ENCODE measurements at places on chromosomes 7 and 10.

GRCh38 chr7:66296001-66296521 is 90.9 kb downstream of the TPST1 start:
- DNase-seq, result no peak

GRCh38 chr10:33566001-33566400 is 231.5 kb upstream of the NRP1 start:
- DNase-seq, result no peak

DNA sequence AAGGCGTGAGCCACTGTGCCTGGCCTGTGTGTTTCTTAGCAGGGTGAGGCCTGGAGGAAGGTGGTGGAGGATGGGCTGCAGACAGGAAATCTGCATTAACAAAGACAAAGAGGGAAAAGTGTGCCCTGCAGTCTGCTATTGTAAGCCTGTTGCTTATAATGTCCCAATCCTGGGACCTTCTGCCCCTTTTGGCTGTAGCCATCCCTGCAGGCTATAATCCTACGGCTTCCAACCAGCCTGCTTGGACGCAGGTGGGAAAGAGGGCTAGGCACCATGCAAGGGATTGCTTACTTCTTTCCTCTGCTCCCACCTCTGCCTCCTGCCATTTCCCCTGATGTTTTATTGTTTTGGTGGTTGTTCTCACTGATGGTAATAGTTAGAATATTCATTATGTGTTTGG is 434.3 kb downstream of the PLXNA4 start:
- no peak for DNase-seq

GRCh38 chr10:101897633-101898032 is 54.0 kb upstream of the KCNIP2 start:
- peak; percentile 8 for DNase-seq

GRCh38 chr7:55431898-55432297 is 66.8 kb downstream of the LANCL2 start:
- DNase-seq, result no peak

- DNase-seq, result peak; percentile 4
These were observed 31.8 kb upstream of the IL15RA start for GRCh38 chr10:6009150-6009549.

- DNase-seq, result no peak
These were observed 84.5 kb downstream of the SRPK2 start for GRCh38 chr7:105304040-105304895.

- no peak for DNase-seq
These were observed 58.0 kb downstream of the CREM start for GRCh38 chr10:35184527-35185171.

DNA sequence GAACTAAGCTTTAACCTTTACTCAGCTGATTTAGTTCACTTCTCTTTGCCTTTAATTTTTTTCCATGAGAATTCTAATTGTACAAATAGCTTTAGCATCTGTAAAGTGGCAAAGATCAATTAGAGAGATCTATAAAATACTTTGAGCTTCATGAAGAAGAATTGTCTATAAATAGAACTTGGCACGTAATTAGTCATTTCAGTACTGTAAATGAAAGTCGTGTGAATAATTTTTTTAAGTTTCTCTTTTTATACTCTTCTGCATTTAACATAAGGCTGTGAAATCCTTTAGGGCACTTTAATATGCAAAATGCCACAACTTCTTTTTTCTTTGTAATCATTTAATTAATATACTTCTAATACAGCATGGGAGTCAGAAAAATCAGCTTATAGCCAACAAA is 177.8 kb downstream of the CSTF2T start:
- no peak for DNase-seq

GRCh38 chr10:12191715-12192114 is 4.0 kb downstream of the NUDT5 start:
- peak; percentile 57 for DNase-seq

- peak; percentile 37 for DNase-seq
These were observed 154.8 kb upstream of the PRSS58 start for GRCh38 chr7:142412551-142413193.

GRCh38 chr10:6811153-6811552 is 231.1 kb upstream of the PRKCQ start:
- no peak for DNase-seq

- DNase-seq, result no peak
These were observed 83.3 kb downstream of the ATE1 start for GRCh38 chr10:121844537-121844936.

GRCh38 chr7:28729281-28729680 is 228.8 kb downstream of the TRIL start:
- peak; percentile 79 for DNase-seq

GRCh38 chr7:107931740-107932515 is 40.9 kb downstream of the DLD start:
- no peak for DNase-seq

DNA sequence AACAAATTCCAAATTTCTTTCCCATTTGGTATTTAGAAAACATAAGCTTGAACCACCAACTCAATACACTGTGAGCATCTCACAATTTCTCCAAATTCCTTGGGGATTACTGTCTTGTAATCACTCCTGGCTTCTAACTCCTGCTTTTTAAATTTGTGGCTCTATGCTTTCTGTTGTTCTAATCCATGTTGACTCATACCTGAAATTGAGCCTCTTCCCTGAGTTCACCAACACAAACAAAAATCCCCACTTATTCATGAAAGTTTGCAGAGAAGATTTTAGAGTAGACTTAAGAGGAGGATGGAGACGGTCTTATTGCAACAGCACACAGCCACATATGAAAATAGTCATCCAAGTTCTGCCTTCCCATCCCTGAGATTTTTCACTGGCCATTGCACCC is 252.5 kb downstream of the PTEN start:
- no peak for DNase-seq

DNA sequence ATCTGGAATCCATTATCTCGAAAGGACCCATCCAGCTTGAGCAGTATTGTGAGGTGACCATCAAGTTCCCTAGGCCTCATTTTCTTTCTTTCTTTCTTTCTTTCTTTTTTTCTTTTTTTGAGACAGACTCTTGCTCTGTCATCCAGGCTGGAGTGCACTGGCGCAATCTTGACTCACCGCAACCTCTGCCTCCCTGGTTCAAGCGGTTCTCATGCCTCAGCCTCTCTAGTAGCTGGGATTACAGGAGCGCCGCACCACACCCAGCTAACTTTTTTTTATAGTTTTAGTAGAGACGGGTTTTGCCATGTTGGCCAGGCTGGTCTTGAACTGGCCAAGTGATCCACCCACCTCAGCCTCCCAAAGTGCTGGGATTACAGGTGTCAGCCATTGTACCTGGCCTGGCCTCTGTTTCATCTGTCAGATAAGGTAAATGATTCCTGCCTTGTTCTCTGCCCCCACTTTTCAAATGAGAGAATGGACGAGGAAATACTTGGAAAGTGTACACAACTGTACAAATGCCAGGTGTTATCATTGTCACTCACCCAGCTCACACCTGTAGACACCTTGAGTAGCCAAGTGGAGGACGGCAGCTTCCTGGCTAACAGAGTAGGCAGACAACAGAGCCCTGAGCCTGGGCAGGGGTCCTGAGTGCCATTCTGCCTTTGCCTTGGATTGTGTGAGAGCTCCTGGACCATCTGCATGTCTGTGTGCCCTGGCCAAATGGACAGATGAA is 54.1 kb downstream of the HK1 start:
- no peak for DNase-seq

DNA sequence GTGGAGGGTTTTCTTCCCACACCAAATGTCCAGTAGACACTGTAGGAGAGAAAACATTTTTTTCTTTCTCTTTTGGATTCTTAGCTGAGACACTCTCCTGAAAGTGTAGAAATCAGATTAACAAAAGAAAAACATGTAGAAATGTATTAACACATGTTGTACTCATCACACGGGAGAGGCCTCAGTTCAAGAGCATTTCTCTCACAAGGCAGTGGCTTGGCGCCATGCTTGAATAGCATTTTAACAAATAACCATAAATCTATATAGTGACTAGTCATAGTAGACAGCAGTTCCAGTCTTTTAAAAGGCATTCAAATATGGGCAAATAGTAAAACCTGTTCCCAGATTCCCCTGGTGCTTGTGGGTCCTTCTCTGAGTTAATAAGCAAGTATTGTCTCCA is 38.3 kb upstream of the GHITM start:
- DNase-seq, result no peak

DNA sequence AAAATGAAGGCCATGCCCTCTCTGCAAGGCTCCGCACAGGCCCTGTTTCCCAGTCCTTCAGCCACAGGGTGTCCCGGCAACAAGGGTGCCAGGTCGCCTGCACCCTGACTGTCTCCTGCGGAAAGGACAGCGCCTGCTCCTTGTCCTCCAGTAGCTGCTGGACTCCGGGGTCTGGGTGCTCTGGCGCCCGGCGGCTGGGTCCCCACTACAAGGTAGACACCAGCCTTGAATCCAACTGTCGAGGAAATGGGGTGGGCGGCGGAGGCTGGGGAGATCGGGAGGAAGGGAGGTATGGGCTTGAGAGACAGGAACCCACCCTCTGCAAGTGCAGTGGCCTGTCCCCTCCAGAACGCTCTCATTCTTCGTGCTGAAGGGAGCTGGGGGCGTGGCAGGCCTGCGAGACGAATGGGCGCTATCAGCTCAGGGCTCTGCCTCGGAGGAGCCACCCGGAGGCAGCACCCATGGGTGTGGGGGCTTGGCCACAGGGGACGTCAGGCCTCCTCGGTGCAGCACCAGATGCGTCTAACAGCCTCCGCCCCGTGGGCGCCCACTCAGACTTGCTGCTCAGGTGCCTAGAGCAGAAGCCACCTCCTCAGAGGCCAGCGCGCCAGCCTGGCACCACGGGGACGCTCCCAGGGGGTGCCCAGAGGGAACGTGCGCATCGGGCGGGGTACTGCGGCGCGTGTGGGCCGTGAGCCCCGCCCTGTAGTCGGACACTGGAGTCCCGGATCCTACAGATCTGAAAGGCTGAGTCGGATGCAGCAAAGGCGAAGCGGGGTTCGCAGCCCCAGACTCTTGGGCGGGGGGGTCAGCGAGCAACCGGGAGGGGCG is 15.6 kb downstream of the ADAM8 start:
- no peak for DNase-seq

DNA sequence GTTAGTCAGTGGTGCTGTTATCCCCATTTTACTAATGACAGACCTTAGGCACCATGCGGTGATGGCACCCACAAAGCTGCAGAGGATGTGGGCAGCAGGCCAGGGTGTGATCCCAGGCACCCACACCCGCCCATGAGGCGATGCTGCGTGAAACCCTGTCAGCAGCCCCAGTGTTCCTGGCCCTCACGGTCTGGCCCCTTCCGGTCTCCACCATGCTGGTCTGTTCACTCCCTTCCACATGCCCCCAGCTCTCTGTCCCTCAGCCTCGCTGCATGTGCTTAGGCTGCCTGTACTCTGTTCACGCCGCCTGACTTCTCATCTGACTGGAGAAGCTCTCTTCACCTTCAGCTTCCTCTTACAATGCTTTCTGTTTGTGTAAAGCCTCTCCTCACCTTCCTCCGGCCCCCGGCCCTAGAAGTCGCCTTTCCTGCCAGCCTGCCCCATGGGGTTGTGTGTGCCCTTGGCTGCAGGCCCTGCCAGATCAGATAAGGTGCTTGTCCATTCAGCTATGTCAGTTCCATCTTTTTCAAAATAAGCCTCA is 17.6 kb upstream of the ORAI2 start:
- no peak for DNase-seq

DNA sequence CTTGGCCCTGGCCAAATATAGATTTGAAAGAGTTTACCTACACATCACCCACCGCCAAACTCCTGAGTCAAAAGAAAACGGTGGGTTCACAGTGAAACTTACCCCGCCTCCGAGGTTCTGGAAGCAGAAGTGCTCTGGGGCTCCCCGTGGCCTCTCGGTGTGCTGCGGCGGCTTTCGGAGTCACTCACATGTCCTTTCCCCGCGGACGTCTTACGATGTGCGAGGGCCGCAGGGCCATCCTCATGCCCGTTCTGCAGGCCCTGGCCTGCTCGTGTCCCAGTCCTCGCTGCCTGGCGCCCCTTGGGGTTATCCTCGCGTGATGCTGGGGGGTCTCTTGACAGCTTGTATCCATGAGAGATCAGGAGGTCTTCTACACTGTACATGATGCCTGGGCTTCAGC is 12.0 kb downstream of the JCAD start:
- no peak for DNase-seq

- DNase-seq, result no peak
These were observed 329.2 kb upstream of the NPVF start for GRCh38 chr7:25557379-25557917.

GRCh38 chr10:2882628-2883027 is 184.7 kb upstream of the PFKP start:
- no peak for DNase-seq

DNA sequence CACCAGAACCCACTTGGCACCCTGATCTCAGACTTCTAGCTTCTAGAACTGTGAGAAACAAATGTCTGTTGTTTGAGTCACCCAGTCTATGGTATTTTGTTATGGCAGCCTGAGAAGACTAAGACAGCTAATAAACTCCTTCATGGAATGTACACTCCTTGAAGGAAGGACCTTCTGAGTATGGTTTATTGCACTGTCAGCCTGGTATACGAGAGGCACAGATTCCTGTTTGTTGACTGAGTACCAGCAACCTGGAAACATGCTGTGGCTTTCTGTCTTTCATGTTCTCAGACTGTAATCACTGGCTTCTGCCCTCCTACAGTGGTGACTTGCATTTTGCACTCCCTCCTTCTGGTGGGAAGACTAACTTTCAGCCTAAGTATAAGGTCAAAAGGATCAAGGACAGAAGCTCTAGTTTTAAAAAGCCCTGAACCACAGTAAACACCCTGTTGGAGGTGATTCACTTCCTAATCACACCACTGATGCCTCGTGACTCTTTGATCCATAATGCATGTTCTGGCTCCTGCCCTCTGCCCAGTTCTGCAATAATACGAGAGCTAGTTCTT is 319.0 kb upstream of the NPSR1 start:
- DNase-seq, result no peak

DNA sequence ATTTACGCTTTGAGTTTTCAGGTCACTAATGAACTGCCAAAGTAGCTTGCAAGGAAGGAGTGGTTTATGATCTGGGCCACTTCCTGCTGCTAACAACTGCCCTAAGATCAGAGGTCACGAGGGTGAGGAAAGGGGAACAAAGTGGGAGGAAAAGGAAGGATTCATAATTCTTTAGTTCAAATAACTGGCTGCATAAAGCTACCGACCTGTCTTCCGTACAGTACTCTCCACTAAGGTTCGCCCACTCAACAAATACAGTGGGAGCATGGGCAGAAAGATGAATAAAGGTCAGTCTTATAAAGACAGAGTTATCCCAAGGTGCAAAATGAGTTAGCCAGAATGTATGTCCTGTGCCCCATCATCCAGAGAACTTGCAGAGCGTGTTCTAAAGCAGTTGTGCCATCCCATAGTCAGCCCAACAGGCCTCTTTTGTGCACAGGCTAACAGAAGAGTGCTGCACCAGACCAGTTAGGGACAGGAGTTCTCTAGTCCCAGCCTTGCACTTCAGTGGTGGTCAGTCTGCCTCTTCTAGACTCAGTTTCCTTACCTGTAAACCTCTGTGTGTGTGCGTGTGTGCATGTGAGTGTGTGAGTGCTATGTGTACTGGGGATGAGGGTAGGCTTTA is 65.9 kb downstream of the CREB3L2 start:
- no peak for DNase-seq

GRCh38 chr7:53768186-53768585 is 732.8 kb downstream of the POM121L12 start:
- DNase-seq, result no peak

All from kidney glomerular epithelial cell (primary cell).